ENCODE measurements at places on chromosomes 13 and 19. TPM values are rescaled to one million over a fixed set of nuclear protein-coding genes. Genes with fewer than 3 reads are reported as not detected.

GRCh38 chr19:906480-906879 lies 6.5 kb downstream of the R3HDM4 start:
- no peak for DNase-seq

DNA sequence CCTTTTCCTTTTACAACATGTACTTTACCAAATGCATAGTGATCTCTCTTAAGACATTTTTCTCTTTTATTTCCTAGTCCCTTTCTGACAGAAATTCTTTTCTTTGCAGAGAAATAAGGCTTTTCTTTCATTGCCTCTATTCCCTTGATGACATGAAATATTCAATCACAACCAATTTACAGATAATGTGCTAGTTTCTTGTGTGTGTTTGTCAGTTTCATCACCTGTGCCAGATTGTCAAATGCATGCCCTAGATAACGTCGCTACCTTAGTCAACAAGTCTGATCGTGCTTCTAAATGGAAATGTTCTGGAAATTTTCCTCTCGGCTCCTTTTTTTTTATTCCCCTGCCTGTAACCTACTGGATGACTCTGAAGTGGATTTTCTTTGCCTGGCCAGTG lies 478.1 kb downstream of the KLF5 start:
- no peak for DNase-seq

DNA sequence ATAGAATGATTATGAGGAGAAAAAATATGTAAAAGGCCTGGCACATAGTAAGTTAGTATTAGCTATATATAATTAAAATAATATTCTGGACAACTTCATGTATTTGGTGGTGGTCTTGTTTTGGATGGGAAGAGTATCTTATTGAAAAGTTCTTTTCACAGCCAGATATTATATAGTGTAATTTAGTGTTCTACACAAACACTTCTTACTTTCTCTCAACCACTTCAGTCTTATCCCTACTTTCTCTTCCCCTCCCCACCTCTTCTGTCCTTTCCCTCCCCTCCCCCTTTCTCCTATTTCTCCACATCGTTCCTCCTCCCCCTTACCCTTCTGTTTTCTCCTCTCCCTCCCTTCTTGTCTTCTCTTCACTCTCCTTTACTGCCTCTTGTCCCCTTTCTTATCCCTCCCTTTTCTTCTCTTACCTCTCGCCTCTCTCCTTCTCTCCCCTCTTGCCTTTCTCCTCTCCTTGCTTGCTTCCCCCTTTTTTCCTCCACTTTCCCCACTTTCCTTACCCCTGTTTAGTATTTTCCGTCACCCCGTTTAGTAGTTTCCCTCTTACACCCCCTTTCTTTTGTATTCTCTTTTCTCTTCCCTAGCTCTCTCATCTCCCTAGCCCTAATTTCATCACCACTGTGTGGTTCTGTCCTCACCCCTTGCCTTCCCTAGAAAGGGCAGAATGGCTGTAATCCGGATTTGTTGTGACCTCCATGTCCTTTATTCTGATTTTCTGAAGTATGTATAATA lies 107.2 kb upstream of the MLNR start:
- peak; percentile 11 for DNase-seq

GRCh38 chr13:20714161-20714560 lies 10.7 kb downstream of the IL17D start:
- DNase-seq = no peak

DNA sequence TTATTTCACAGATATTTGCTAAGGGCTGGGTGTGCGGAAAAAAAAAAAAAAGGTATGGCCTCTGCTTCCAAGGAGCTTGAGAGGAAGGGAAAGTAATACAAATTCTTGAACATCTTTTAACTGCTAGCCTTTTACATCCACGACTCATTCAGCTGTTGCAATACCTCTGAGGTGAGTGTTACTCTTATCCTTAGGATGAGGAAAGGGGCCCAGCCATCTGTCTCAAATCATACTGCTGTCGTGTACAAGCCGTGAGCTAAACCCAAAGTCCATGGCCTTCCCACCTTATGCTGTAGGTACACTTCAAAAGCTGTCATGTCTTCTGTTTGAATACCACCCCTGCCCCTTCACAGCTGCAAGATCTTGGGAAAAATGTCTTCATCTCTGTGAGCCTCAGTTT lies 146.8 kb downstream of the KCNRG start:
- peak; percentile 61 for DNase-seq

DNA sequence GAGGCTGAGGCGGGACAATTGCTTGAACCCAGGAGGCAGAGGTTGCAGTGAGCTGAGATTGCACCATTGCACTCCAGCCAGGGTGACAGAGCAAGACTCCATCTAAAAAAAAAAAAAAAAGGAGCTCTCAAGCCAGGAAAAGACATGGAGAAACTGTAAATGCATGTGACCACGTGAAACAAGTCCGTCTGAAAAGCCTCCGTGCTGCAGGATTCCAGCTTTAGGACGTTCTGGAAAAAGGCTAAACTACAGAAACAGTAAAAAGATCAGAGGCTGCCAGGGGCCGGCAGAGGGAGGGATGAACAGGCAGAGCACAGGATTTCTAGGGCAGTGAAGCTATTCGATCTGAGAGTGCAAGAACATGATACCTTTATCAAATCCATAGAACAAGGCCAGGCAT lies 40.7 kb upstream of the NDUFS7 start:
- DNase-seq = no peak

- DNase-seq = no peak
Measured at GRCh38 chr19:53978975-53979801, 12.2 kb upstream of the CACNG6 start.

- no peak for DNase-seq
Measured at GRCh38 chr19:54024660-54025059, 33.2 kb downstream of the CACNG6 start.

- DNase-seq = peak; percentile 45
Measured at GRCh38 chr13:43368003-43368402, 344.6 kb downstream of the DNAJC15 start.

DNA sequence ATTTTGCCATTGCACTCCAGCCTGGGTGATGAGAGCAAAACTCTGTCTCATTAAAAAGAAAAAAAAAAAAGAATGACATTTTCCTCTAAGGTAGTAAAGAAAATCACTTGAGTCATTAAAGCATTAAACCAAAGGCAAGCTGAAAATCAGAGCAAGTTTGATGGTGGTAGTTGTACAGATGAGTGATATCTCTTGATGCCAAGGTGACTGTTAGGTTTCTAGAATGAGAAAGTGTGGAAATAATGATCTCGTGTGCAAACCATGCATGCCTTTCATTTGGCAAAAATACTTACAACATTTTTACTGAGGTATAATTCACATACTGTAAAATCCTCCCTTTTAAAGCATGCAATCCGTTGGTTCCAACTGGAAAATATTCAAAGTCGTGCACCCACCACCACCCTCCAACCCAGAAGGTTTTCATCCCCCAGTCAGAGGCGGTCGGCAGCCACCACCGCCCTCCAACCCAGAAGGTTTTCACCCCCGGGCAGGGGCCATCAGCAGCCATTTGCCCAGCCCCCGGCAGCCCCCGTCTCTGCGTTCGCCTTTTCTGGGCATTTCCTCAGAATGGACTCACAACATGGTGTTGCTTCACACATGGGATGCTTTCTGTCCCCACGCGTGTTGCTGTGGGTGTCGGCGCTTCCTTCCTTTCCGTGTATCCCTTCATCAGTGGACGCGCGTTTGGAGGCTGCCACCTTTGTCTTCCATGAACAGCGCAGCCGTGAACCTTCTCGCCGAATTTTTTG lies 90.2 kb downstream of the ATP11A start:
- DNase-seq = peak; percentile 50

DNA sequence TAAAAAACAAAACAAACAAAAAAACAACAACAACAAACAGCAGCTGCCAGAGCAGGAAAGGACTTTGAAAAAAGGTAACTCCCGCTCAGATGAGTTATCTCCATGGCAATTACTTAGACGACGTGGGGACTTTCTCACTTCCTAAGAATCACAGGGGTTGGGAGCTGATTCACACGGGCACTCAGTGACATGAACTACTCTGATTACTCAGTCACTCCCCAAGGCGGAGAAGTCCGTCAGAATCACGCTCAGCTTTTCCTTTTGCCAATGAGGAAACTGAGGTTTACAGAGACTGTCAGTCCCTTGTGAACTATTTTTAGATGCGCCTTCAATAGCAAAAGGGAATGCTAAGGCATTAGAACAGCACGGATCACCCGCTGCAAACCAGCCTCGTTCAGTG lies 32.3 kb upstream of the MATK start:
- peak; percentile 7 for DNase-seq

GRCh38 chr19:7862413-7862951 lies 11.7 kb downstream of the PRR36 start:
- no peak for DNase-seq

DNA sequence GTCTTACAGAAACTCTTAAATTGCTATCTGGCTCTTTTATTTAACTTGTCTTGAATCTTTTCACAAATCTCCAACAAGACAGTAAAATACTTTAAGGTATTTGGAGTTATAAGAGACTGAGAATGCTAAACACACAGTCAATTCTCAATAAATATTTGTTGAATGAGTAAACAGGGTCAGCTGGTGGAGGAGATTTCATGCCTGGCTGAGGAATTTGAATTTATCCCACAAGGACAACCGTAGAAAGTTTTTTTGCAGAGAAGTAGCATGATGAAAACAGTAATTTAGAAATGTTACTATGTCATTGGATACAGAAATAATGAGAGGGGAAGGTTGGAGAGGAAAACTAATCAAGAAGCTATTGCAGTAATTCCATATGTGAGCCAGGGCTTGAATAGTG lies 1223.7 kb downstream of the PCDH17 start:
- DNase-seq = peak; percentile 79

GRCh38 chr19:15137777-15138176 lies 30.6 kb downstream of the SYDE1 start:
- DNase-seq = no peak

DNA sequence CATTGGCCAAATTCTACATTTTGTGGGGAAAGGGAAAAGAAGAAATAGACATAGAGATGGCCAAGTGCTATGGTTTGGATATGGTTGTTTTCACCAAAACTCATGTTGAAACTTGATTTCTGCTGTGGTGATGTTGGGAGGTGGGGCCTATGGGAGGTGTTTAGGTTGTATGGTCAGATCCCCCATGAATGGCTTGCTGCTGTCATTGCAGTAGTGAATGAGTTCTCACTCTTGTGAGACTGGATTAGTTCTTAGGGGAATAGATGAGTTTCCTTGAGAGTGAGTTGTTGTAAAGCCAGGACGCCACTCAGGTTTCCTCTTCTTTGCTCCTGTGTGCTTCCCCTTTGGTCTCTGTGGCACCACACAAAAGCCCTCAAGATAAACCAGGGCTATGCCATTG lies 242.6 kb upstream of the RFC3 start:
- no peak for DNase-seq

DNA sequence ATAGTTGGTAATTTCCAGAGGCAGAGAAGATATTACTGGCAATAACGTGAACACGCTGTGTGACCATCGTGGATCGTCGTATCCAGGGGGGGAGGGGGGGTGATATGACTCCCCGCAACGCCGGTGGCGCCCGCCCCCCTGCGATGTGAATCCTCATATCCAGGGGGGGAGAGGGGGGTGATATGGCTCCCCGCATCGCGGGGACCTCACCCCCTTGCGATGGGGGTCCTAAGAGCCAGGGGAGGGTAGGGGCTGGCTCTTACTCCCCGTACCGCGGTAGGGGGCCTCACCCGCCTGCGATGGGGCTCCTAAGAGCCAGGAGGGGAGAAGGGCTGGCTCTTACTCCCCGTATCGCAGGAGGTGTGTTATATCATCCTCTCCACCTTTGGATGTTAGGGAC lies 31.3 kb upstream of the RGCC start:
- DNase-seq = no peak

- no peak for DNase-seq
Measured at GRCh38 chr19:29495901-29496441, 29.8 kb upstream of the VSTM2B start.

DNA sequence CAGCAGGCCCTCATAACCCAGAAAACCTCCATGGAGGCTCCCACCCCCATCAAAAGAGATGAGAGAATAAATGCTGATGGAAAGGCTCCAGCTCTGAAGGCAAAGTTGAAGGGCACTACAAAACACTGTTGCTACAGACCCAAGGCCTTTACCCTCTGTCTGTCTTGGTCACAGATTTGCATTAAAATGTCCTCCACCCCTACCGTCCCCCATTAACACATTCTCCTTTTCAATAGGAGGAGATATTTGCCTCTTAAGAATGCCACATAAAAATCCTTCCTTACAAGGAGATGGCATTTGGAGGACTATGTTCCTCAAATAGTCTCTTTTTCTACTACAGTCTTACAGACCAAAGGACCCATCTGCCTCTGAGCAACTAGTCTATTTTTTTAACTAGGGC lies 361.5 kb downstream of the ENOX1 start:
- no peak for DNase-seq

GRCh38 chr13:65593298-65593874 lies 1636.8 kb downstream of the PCDH9 start:
- DNase-seq = no peak

- no peak for DNase-seq
Measured at GRCh38 chr19:47107202-47107952, 6.2 kb downstream of the ZC3H4 start.

DNA sequence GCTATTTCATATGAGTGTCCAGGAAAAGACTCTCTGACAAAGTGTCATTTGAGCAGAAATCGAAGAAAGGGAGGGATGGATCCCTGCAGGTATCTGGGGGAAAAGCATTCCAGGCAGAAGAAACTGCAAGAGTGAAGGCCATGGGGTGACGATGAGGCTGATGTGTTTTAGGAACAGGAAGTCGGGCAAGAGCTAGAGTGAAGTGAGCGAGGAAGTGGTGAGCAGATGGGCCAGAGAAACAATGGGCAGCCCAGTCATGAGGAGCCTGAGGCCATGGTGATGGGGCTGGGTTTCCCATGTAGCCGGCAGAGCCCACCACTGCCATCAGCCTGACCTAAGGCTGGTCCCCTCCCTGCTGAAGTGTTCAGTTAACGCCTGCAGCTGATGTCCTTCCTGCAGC lies 150.2 kb downstream of the TNFSF13B start:
- no peak for DNase-seq

DNA sequence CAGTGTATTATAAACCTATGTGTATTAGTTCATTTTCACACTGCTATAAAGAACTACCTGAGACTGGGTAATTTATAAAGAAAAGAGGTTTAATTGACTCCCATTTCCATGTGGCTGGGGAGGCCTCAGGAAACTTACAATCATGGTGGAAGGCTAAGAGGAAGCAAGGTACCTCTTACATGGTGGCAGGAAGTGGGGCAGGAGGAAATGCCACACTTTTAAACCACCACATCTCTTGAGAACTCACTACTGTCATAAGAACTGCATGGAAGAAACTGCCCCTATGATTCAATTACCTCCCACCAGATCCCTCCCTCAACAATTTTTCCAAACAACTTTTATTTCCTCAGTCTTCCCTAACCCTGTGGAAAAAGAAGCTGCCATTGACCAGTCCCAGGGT lies 14.5 kb upstream of the TPP2 start:
- no peak for DNase-seq

Gene WDR88
- not detected for total RNA-seq

Gene PCDH17
- under 0.01 TPM for total RNA-seq

Gene KLF1
- total RNA-seq = not detected

Gene NAT14
- 39.4 TPM for total RNA-seq

Gene LTBP4
- 14.9 TPM for total RNA-seq

Gene OR7C1
- not detected for total RNA-seq

Gene KIR3DL2
- not detected for total RNA-seq

Gene SYNGR4
- total RNA-seq = not detected

Gene MED26
- 6.9 TPM for total RNA-seq

Gene CBY2
- not detected for total RNA-seq

Gene OR10H2
- not detected for total RNA-seq

Gene ZNF253
- 5.0 TPM for total RNA-seq

Gene EVI5L
- total RNA-seq = 10.8 TPM

Gene PABPC3
- 0.17 TPM for total RNA-seq

Gene ZNF85
- total RNA-seq = 1.2 TPM

All from renal cortical epithelial cell (primary cell).